Sciatic nerve (tissue), 2 donors: ENCODE measurements at places on chromosomes 5 and 9.

DNA sequence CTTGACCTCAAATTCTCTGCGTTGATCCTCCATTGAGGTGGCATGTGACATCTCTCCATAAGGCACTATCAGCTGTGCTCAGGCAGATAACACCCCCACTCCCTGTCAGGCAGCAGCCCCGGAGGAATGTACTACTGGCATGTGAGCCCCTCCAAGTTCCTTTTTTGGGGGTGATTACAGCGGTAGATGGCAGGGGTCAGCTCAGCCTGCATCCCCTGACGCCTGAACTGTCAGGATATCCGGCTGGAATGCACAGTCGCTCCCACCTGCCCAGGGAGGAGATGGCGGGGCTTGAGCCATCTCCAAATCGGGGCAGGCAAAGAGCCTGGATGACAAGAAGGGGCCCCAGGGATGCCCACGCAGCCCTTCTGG lies 40.8 kb downstream of the FAM78A start:
- no peak for DNase-seq

- DNase-seq, result peak; percentile 65
These were observed 97.5 kb upstream of the ARAP3 start for GRCh38 chr5:141779503-141779973.

GRCh38 chr5:126166368-126166767 lies 256.8 kb upstream of the GRAMD2B start:
- DNase-seq, result no peak

GRCh38 chr9:137611623-137612609 lies 6.4 kb downstream of the ARRDC1 start:
- no peak for DNase-seq

- no peak for DNase-seq
These were observed 3.7 kb upstream of the SLC30A5 start for GRCh38 chr5:69090158-69090557.

GRCh38 chr5:176616511-176616910 lies 6.6 kb upstream of the GPRIN1 start:
- DNase-seq, result no peak

DNA sequence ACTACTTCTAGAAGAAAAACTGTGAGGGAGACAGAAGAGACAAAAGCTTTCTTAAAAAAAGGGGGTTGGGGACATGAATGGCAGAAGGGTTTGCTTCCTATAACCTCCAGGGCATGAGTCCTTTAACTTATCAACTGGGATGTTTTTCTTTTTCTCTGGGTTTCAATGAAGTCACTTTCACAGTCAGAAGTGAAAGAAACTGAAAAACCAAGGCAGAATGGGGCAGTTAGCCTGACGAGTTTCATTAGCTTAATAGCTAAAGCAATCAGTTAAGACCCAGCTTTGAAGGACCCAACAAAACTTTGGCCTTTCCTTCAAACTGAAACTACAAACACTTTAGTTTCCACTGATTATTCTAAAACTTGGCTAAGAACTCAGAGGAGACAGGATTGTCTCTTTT lies 4.6 kb upstream of the OR13C8 start:
- DNase-seq, result no peak
